ENCODE measurements at places on chromosomes 7 and 10. TPM values are rescaled to one million over a fixed set of nuclear protein-coding genes. Genes with fewer than 3 reads are reported as not detected.

- peaks cover 5% of the 10 kb centered on the region for H3K27me3 ChIP-seq
- no peak overlapping the region for H3K27ac ChIP-seq
- no peak overlapping the region for H3K4me3 ChIP-seq
- DNase-seq: no peak
- no peaks in the 10 kb centered on the region for H3K4me1 ChIP-seq
Observed at GRCh38 chr7:2140216-2141020, 92.3 kb downstream of the MAD1L1 start.

GRCh38 chr10:48598243-48598935 is 6.5 kb downstream of the ARHGAP22 start:
- peaks cover 2% of the 10 kb centered on the region for H3K27me3 ChIP-seq
- no peak overlapping the region for H3K4me3 ChIP-seq
- peaks cover 88% of the 10 kb centered on the region for H3K4me1 ChIP-seq
- peak overlapping the region; percentile 65 for H3K27ac ChIP-seq
- peaks cover 33% of the 10 kb centered on the region for H3K36me3 ChIP-seq

DNA sequence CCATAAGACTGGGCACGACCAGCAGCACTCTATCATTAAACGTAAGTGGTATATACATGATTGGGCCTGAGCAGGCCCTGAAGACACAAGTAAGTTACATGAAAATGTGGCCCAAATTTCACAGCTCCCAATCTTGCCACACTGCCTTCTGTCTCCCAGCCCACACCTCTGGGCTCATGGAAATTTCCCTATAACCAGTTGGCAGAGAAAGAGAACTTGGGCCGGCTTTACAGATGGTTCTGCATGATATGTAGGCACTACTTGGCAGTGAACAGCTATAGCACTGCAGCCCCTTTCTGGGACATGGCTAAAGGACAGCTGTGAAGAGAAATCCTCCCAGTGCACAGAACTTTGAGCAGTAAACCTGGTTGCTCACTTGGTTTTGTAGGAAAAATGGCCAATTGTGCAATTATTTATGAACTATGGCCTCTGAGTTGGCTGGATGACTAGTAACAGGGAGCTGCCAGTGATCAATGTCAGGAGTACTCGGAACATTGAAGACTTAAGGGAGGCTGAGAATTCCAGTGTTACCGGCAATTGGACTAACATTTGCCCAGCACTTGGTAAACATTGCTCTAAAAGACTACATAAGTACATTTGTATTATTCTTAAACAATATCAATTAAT is 1006.6 kb upstream of the LRRN3 start:
- DNase-seq: no peak
- no peak overlapping the region for H3K27ac ChIP-seq
- H3K4me1 ChIP-seq: peaks cover 10% of the 10 kb centered on the region
- no peaks in the 10 kb centered on the region for H3K27me3 ChIP-seq

DNA sequence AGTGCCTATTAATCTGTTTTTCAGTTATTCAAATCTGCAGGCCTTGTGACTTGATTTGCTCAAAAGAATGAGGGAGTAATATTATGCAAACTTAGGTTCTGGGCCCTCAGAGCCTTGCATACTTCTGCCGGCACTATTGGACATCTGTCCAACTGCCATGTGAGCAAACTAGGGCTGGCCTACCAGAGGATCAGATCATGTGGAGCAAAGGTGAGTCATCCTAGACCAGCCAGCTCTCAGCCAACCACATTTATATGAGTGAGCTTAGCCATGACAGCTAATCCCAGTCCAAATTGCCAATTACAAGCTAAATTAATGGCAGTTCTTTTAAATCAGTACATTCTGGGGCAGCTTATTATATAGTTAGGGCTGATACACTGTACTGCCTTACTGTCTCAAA is 69.6 kb downstream of the SDHAF3 start:
- H3K27ac ChIP-seq: no peak overlapping the region
- peaks cover 7% of the 10 kb centered on the region for H3K4me1 ChIP-seq
- H3K4me3 ChIP-seq: no peak overlapping the region
- no peaks in the 10 kb centered on the region for H3K36me3 ChIP-seq

Gene LRRC18
- not detected for total RNA-seq

Gene MOGAT3
- not detected for total RNA-seq

Gene TECTB
- not detected for total RNA-seq

Gene ASIC3
- total RNA-seq: 0.54 TPM

All from HFFc6 (cell line).